ENCODE measurements at places on chromosomes 2 and 18.
A peak's percentile ranks its signal among the peaks of the same experiment; 100 is the strongest.

GRCh38 chr2:37506407-37507050, 162.1 kb downstream of the QPCT start:
- DNase-seq: peak; percentile 29

DNA sequence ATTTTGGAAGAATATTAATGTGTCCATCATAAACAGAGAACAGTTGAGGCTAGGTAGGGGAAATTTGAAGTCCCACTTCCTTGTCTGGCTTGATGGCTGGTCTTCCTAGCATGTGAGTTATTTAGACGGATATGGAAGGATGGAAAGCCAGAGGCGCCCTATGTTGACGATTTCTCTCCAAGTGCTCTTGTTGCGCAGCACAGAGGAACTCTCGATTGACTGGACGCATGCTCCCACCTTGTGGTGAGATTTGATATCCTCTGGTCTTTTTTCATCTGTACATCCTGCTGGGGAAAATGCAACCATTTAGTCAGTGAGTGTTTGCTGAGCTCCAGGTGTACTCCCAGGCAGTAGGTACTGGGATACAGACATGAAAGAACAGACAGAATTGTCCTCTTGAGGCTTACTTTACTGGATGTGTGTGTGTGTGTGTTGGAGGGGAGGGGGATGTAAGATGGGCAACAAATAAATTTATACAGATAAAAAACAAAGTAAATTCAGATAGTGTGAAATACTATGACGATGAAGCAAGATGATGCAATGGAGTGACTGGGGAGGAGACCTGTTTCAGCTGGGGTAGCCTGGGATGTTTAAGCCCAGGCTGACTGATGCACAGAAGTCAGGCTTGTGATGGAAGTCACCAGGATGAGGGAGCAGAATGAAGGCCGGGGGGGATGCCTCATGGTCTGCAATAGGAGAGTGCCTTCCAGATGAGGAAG, 137.2 kb downstream of the TRIM43 start:
- peak; percentile 89 for DNase-seq

DNA sequence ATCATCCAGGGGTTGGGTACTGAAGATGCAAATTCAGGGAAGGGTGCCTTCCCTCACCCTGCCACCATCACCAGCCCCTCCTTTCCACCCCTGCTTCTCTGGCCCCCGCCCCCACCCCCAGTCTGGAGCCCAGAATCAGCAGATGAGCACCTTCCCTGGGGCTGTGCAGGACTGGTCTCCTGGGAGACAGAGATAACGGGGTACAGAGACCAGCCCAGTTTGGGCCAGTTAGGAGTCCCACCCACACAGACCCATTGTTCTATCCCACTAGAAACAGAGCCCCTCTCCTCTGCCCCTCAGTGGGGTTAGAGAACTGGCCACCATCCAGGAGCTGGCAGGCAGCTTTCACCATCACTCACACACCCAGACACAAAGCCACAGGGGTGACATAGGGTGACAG, 4.5 kb upstream of the CRYBA2 start:
- DNase-seq: no peak

- peak; percentile 46 for DNase-seq
Observed at GRCh38 chr18:6885992-6886796, 156.7 kb downstream of the ARHGAP28 start.

All from amniotic epithelial cell (primary cell).